ENCODE measurements at places on chromosomes 3 and 15.

- DNase-seq: no peak
Observed at GRCh38 chr3:61407397-61407796, 154.0 kb upstream of the PTPRG start.

GRCh38 chr3:16028604-16029003, 145.9 kb upstream of the GALNT15 start:
- no peak for DNase-seq

- DNase-seq: no peak
Observed at GRCh38 chr3:168591587-168591986, 495.9 kb upstream of the GOLIM4 start.

DNA sequence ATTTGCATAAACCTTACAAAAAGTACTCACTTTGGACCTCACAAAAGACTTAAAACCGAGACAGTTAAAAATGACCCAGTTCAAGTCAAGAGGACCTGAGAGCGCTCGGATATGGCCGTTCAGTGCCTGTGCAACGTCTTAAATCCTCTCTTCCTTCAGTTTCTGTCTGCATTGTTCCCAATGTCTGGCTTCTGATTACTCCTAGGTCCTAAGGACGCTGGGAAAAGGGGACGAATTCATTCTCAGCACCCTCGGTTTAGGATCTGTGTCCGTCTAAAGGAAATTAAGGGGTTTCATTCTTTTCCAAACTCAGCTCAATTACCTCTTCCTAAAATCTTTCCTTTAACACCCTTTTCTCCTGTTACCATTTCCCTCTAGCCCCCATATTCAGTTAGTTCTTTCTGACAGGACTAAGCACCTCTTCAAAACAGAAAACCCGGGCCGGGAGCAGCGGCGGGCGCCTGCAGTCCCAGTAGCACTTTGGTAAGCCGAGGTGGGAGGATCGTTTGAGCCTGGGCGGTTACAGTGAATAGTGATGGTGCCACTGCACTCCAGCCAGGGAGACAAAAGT, 970 bp downstream of the DPPA4 start:
- DNase-seq: no peak

DNA sequence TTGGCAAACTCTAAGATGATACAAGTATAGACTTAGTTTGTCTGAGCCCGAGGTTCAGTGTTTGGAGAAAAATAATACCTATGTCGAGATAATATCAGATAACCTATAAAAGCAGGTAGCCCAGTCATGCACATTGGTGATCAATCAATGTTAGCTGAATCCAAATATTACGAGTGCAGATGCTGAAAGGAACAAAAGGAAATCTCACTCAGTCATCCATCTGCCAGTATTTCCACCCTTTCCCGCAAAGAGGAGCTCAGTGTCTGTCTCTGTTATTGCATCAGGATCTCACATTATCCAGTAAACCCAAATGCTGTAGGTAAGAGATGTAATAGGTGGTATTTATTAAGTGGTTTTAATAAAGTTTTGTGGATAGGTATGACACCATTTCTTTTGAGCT, 251.2 kb upstream of the CTDSPL start:
- no peak for DNase-seq

GRCh38 chr3:197325773-197326172, 27.4 kb upstream of the DLG1 start:
- DNase-seq: no peak

- DNase-seq: no peak
Observed at GRCh38 chr3:157830556-157831236, 275.5 kb downstream of the SHOX2 start.

DNA sequence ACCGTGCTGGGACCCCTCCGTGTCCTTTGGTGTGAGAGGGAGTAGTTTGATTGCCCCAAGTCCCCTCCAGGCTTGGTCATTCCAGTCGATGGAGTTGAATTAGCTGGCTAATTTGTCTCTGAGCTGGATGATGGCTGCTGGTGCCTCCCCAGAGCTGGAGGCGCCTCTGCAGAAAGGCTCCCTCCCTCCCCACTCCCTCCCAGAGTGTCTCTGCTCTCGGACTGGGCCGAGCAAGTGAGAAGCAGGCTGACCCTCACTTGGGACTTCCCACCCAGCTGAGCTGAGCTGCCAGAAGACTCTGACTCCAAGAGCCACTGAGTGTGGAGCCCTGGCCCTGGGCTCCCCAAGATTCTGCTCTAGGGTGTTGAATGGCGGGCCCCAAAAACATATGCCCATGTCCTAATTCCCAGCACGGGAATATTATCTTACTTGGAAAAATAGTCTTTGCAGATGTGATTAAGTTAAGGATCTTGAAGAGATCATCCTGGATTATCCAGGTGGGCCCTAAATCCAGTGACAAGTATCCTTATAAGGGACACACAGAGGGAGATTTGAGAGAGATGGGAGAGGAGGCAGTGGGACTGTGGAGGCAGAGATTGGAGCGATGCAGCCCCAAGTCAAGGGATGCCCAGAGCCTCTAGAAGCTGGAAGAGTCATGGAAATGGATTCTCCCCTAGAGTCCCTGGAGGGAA, 60.7 kb upstream of the TLE3 start:
- no peak for DNase-seq

GRCh38 chr3:107938143-107938542, 152.7 kb downstream of the CD47 start:
- no peak for DNase-seq

GRCh38 chr3:78459796-78460195, 1308.0 kb downstream of the ROBO1 start:
- no peak for DNase-seq

GRCh38 chr15:55422089-55422488, 13.8 kb downstream of the PIERCE2 start:
- no peak for DNase-seq

- DNase-seq: no peak
Observed at GRCh38 chr15:27114473-27114872, 143.5 kb downstream of the GABRG3 start.

DNA sequence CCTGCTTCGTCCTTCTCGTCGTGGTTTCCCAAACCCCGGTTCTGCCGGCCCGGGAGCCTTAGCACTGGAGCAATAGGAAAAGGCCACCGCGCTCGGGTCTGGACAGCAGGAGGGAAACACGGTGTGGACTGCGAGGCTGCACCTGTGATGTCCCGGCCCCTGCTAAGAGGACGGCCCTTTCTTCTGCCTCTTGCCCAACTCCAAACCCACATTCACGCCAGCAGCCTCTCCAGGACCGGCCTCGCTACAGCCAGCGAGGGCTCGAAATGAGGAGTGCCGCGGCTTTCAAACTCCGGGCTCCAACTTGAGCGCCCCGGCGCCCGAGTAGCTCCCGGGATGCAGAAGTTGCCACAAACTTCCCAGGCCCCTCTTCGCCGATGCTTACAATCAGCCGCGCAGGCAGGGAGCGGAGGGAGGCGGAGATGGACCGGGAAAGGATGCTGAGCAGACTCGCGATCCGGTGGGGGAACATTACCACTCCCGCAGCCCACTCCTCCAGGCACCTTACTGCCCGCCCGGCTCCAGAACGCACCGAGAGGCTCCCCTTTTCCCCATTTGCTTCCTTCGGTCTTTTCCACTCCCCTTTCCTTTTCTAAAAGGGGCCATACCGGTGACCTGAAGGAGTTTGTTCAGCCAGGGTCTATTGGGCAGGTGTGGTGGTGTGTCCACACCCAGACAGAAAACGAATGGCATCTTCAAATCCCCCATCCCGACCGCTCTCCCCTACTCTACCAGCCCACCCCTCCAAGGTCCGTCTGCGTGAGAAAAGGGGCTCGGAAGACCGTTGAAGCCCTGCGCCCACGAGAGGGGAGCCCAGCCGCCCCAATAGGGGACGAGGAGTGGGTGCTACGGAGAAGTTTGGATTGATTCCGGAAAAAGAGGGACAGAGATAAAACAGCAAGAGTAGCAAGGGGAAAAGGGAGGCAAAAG, 18.8 kb upstream of the SATB1 start:
- DNase-seq: peak; percentile 29

- no peak for DNase-seq
Observed at GRCh38 chr15:66236806-66237375, 16.7 kb downstream of the MEGF11 start.

DNA sequence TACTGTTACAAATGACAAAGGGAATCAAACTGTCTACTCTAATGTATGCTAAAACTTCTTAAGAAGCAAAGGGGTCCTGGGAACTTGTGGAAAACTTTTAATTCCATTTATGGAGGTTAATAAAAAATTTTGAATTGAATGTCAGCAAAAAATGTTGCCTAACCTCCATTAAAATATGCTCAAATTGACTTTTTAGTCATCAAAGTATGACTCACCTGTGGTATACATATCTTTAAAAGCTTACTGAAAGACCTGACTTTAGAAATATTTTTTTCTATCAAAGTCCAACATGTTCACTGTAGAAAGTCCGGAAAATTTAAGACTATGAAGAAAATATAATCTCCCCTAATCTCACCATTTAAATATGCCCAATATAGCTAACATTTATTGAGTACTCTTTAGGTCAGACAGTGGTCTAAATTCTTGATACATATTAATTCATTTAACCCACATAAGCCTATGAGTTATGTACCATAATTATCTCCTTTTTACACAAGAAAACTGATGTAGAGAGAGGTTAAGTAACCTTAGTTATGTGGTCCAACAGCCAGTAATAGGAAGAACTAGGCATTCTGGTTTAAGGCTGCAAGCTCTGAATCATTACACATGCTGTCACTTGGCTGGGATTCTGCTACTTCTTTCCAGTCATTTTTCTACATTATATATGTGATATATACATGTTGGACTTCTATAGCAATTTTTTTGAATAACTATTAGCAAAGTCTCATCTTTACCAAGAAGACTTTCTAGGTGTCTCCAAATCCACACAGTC, 83.6 kb downstream of the PDZRN3 start:
- DNase-seq: no peak

GRCh38 chr15:29557171-29557570, 265.1 kb downstream of the TJP1 start:
- DNase-seq: no peak

DNA sequence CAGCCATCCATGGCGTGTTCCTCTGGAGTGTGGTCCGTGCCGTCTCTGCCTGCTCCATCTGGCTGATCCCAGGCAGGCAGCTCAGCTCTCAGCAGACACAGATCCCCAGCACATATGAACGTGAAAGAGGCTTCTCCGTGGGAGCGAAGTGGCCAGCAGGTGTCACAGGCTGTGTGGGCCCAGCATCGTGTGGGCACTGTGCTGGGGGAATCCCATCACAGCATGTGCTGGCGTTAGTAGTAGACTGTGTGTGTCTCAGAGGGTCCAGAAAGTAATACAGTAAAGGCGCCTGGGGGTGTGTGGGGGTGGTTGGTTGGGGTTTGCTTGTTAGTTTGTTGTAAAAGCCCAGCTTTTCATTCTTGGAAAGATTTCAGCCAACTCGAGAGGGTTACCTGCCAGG, 147.6 kb downstream of the IGF1R start:
- DNase-seq: no peak

DNA sequence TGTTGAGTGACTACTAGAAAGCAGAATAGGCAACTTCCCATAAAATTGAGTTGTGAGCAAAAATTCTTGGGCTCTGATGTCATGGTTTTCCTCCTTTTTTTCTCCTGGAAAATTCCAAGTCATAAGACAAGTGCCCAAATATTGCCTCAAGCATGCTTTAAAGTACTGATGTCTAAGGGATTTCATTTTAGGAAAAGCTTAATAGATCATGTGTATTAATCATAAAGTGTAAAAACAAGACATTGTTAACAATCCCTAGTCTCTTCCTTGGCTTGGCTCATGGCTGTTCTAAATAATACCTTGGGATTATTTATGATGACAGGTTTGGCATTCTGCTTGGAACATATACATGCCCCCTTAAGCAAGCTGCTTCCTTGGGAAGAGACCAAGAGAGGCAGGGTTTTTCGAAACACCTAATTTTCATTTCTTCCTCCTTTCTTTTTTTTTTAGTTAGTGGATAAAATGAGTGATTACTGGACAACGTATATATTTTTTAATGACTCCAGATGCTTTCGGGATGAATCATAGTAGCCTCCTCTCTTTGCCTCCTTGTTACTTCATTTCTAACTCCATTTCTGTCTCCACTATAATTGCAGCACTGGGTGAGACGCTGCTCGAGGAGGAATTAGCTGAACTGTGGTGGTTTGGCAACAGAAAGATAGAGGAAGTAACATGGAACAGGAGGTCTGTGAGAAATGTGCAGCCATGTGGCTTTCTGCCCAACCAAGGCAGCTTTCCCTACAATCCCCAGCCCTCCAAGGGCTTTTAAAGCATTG, 104.9 kb downstream of the TPRG1 start:
- DNase-seq: peak; percentile 52

DNA sequence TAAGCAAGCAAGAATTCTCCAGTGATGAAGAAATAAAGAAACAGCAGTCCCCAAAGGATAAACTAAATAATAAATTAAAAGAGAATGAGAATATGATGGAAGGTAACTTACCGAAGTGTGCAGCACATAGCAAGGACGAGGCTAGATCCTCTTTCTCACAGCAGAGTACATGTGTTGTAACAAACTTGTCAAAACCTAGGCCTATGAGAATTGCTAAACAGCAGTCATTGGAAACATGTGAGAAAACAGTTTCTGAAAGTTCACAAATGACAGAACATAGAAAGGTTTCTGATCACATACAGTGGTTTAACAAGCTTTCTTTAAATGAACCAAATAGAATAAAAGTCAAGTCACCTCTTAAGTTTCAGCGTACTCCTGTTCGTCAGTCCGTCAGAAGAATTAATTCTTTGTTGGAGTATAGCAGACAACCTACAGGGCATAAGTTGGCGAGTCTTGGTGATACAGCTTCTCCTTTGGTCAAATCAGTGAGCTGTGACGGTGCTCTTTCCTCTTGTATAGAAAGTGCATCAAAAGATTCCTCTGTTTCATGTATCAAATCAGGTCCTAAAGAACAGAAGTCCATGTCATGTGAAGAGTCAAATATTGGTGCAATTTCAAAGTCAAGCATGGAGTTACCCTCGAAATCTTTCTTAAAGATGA, 4.5 kb upstream of the SCG5 start:
- no peak for DNase-seq

DNA sequence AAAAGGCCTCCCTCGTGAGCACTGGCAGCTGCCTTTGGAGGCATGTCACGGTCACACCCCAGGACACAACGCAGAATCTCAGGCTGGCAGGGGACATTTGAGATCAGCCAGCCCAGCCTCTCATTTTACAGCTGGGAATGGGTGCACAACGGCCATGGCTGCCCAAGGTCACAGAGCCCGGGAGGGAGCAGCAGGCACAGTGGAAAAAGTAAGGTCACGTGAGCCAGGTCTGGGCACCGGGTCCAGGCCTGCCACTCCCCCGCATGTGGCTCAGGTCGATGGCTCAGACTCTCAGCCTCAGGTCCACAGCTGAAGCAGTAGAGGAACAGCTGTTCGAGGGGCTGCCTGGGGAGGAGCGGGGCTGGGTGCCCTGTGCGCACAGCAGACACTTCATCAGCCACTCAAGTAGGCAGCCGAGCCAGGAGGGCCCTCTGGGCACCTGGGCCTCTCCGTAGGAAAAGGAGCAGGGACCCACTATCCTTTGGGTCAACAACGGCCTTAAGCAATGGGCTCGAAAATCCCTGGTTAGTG, 260.6 kb downstream of the GOLGA6L6 start:
- no peak for DNase-seq

All from GF-D8 (cell line).